ENCODE measurements at places on chromosomes 6 and 20.
A peak's percentile ranks its signal among the peaks of the same experiment; 100 is the strongest.

GRCh38 chr6:17120019-17120418, 18.2 kb downstream of the STMND1 start:
- DNase-seq: no peak

DNA sequence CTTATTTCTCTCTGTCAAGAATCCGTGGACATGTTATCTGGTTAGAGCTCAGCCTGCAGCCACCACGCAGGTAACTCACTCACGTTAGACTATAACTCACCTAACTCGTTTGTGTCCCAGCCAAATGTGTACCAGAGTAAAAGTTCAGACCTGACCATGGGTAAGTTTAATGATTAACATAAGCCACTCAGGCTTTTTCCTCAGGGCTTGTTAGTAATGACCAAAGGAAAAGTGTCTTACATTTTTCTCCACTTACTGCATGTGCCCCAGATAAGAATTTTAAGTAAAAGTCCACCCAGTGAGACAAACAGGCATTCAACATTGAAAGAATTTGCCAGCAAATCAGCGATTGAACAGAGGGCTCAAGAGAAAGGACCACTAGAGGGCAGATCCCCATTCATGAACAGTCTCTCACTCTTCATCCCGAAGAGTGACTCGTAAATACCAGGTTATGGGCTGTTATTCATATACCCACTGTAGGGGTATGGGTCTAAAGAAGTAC, at the start of gene PKHD1:
PKHD1 (minus strand) TSS at position 116 of the 502 bp plus-strand sequence. CDS start 2,680 bp downstream, outside the sequence.
- DNase-seq: no peak

GRCh38 chr6:17478223-17478907, 85.0 kb downstream of the CAP2 start:
- no peak for DNase-seq

DNA sequence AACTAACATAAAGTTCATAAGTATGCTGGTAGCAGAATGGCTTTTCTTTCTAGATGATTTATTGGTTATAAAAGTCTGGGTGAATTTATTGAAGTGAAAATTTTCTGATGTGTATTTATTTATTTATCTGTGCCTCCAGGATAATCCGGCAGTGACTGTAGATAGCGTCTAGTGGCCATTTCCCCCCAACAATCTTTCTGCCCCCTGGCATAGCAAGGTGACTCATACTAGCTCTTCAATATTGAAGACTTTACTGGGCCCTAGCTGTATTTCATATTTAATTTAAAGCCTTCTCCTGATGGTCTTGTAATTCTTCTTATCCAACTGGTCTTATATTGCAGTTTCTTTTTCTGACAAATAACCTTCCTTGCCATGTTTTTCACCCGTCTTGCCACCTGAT, 154.1 kb upstream of the SGK1 start:
- no peak for DNase-seq

DNA sequence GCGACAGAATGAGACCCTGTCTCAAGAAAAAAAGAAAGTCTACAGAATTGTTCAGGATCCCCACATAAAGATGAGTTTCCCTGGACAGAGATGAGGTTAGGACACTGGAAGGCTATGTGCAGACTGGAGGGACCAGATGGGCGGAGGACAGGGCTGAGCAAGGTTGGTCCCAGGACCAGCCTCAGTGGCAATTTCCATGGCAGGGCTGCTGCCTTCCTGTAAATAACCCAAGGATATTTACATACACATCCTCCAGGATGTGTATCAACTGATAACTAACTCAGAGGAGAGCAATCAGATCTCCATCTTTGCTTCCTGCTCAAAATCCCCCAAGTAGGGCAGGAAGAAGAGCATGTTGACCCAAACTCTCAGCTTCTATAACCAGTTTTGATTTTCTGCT, 58.8 kb downstream of the RSPH3 start:
- DNase-seq: no peak

- DNase-seq: no peak
Observed at GRCh38 chr6:128525406-128525805, 5.0 kb upstream of the PTPRK start.

DNA sequence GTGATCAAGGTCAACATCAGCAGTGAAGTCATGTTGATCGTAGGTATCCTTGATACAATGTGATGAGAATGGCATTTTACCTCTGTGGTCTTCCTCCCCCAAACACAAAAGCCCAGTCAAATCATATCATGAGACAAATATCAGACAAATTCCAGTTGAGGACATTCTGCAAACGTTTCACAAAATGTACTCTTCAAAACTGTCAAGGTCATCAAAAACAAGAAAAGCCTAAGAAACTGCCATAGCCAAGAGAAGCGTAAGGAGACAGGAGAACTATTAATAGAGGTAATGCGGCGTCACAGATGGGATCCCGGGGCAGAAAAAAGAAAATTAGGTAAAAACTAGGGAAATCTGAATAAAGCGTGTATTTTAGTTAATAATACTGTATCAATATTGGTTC, 7.4 kb upstream of the CDYL start:
- DNase-seq: no peak

DNA sequence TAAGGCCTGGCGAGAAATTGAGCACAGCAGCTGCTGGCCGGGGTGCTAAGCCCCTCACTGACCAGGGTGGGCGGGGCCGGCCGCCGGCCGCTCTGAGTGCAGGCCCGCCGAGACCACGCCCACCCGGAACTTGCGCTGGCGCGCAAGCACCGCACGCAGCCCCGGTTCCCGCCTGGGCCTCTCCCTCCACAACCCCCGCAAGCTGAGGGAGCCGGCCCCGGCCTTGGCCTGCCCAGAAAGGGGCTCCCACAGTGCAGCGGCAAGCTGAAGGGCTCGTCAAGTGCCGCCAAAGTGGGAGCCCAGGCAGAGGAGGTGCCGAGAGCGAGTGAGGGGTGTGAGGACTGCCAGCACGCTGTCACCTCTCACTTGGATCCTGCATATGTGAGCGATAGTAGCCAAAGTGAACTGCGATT, 251.2 kb downstream of the GJA1 start:
- no peak for DNase-seq

DNA sequence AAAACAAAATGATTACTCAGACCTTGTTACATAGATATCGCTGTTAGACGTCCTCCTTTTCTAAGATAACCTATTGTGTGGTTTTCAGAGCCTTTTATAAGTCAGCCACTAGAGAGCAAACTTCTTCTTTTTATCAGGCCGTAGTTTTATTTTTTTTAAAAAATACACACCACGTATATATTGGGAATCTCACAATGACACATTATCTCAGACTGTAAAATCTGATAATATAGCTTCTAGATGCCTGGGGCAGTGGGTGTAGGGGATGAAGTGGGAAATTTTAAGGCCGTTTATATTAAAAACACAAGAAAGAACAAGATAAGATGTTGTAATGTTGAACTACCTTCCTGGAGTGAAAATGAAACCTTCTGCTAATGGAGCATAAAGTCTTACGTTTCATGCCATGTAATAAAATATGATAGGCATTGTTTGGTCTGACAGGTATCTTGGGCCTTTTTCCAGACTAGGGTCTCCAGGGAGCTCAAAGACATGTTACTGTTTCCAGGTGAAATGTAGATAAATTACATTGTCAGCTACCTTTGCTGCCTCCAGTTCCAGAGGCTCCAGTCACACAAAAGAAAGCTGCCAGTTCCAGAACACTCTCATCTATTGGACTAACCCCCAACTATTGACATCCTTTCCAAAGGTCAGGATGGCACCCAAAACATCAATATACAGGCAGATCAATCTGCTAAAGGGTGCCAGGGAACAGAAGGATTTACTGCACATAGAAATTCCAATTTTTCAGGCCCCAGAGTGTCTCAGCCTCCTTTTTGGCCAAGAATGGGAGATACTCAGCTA, 130.2 kb upstream of the AKIRIN2 start:
- no peak for DNase-seq

GRCh38 chr6:47477497-47478232, at the start of gene CD2AP:
Gene CD2AP, plus strand, starts transcription at chr6:47477789. Its CDS starts 456 bp downstream, at chr6:47478245.
- peak; percentile 85 for DNase-seq

- DNase-seq: no peak
Observed at GRCh38 chr6:135329851-135330803, 149.0 kb downstream of the MYB start.

- DNase-seq: no peak
Observed at GRCh38 chr6:74870403-74870802, 335.4 kb downstream of the COL12A1 start.

GRCh38 chr20:63686492-63687321, 9.7 kb upstream of the TNFRSF6B start:
- no peak for DNase-seq

- peak; percentile 39 for DNase-seq
Observed at GRCh38 chr6:75855052-75855451, 106.0 kb downstream of the MYO6 start.

DNA sequence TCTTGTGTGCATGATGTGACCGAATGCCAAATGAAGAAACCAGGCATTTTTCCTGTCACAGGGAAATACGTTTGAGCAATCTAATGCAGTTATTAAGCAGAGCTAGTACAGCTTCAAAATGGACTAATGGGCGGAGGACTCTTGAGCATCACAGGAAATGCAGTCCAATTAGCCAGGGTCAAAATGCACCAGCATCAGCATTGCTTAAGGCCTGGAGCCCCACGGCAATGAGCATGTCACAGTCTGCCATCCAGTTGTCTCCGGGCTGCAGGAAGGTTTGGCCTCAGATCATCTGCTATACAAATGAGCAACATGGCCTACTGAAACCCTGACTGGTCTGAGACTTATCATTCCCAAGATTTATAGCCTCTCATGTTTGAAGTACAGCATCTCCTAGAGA, 652.1 kb upstream of the SLC35B3 start:
- DNase-seq: no peak

DNA sequence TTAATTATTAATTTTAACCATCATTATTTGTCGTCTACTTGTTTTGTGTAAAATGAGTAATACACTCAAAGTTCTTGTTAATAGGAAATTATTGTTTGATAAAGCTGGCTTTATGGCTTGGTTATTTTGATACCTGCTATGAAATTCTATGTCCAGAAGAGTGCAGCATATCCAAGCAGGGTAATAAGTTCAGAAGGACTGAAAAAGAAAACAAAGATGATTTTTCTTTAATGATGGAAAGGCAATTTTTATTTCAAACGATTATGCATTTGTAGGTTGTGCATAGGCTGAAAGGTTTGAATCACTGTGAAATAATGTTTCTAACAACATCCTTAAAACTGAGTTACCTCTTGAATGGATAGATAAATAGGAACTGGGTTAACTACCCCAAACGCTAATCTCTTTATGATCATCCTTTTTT, 1.4 kb upstream of the MAN1A1 start:
- DNase-seq: no peak

DNA sequence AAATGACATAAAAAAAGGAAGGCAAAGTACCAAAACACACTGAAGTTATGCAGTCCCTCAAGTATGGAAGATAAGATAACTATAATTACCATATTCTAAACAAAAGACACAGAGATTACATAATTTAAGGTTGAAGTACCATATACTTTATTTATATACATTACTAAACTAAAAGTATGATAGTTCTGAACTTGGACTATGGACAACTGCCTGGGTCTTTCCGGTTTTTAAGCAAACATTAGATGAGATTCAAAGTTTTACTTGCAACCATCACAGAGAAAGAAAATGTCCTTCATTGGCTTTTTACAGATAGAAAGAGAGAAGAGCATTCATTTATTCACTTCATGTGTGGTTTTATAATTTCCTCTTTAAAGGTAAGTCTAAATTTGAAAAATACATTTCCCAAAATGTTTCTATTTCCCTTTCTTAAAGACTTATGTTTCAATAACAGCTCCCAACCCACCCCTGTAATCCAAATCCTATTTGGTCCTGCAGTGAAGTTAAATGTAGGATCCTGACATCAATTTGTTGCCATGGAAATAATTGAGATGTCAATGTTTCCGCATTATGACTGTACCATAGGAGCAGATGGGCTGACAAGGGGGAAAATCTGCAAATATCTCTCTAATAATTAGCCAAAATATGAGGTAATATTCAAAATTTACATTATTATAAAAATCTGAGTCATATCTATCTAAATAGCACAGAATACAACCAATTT, 63.7 kb downstream of the PTPRK start:
- no peak for DNase-seq

DNA sequence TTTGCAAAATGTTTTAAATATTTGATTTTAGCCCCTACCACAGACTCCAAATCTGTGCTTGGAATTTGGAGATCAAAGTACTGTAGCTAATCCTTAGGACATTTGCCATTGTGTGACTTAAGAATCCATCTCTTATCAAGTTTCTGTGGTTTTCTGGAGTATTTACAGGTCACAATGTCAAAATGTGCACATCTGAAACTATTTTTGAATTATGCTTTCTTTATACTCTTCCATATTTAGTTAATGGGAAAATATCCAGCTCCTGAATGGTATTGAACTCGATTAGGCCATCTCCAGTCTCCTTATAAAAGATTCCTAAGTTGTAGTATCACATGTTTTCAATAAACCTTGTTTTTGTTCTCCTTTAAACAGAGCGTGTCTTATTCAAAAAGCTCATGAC, 162.5 kb downstream of the KHDC1L start:
- DNase-seq: no peak

- DNase-seq: no peak
Observed at GRCh38 chr20:52747845-52748284, 224.3 kb upstream of the TSHZ2 start.

DNA sequence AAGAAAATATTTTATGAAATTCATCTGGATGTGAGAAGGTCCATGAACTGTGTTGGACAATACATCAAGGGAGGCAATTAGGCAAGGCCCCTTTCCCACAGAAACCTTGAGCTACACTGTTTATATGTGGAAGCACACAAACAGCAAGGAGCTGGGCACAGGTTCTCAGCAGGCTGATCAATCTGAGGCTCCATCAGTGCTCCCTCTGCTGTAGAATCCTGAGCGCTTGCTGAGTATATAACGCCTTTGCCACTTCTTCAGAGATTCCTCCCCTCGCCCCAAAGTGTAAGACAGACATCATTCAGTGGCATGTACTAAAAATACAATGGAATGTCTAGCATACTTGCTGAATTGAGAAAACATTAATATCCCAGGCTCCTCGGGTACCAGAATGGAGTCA, 146.9 kb downstream of the PRKN start:
- no peak for DNase-seq

- no peak for DNase-seq
Observed at GRCh38 chr20:63534831-63535651, 2.1 kb downstream of the PTK6 start.

DNA sequence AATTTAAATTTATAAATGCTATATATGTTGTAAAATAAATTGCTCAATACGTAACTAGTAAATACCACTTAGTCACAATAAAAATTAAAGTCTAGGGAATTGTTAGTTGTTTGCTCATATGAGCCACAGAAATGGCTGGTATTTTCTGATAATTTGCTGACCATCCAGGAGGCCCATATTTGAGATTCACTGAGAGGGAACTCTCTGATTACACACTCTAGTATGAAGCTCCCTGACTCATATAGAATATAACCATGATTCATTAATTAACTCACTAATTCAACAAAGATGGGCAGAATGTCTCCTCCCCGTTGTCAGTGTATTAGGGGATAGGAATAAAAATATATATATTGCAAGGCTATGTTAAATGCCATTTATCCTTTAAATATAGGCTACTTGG, 46.6 kb upstream of the TMEM30A start:
- DNase-seq: no peak

DNA sequence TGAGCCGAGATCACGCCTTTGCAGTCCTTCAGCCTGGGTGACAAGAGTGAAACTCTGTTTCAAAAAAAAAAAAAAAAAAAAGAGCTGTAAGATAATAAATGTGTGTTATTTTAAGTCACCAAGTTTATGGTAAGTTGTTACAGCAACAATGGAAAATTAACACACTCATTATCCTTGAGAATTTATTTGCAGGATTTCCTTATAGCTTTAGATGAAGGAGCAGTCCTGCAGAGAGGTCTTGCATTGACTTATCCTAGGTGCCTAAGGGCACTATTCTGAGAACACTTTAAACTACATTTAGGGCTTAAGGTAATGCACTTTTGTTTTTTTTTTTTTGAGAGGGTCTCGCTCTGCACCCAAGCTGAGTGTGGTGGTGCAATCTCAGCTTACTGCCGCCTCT, 13.8 kb upstream of the SCAF8 start:
- DNase-seq: no peak

Measured in right renal cortex interstitium (tissue), 3 donors.